ENCODE measurements at places on chromosomes 11 and 22.

GRCh38 chr11:130858215-130858614, 58.1 kb downstream of the SNX19 start:
- DNase-seq, result no peak

DNA sequence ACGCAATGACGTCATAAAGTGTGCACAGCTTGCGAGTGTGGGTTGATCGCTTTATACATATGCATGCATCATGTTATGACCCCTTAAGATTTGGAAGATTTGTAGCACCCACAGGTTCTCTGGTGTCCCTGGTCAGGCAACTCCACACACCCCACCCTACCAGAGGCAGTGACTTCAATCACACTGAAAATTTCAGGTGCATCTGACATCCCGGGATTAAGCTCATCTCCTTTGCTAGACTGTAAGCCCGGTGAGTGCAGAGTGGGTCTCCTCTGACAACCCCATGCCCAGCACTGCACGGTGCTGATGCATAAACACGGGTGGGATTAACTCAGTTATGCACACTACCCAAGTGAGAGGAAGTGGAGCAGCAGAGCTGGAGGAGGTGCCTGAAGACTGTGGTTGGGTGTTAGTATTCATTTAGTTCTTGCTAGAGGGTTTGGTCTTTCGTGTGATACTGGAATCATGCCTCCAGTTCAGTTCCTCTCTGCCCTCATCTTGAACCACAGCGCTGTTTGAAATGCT, 6.5 kb downstream of the ARSA start:
- DNase-seq, result no peak

DNA sequence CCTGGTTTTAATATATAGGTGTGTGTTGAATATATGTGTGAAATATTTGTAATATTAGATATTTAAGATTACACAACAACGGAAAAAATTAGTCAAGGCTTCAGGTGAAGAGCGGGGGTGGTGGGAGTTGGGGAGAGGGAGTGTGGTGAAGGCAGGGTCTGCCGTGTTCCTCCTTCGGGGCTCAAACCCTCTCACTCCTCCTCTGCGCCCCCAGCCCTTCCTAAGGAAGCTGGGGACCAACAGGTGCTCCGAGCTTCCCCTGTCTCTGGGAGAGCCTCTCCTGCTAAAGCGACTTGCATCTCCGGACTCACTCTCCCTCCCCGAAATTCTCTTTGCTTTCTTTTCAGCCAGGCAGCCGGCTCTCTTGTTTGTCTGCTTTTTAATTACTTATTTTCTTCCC, 960 bp upstream of the CADM1 start:
- DNase-seq, result no peak

GRCh38 chr11:22432291-22433093, 94.3 kb downstream of the SLC17A6 start:
- no peak for DNase-seq

- DNase-seq, result no peak
Observed at GRCh38 chr11:5369789-5370188, 13.8 kb upstream of the OR51M1 start.

DNA sequence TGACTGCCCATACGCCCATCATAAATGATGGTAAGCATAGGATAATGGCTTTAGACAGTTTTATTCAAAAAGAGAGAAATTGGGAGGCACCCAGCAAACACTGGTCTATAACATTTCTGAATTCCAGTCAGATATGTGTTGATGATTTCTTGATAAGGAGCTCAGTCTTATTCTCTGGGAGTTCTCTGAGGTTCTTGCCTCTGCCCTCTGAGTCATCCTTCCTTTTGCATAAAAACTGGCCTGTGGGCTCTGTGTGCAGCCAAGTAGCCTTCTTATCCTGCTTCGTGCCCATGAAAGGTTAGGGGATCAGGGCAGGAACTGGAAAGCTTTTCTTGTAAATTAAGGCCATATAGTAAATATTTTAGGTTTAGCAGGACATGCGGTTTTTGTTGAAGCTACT, 48.9 kb downstream of the FAR1 start:
- DNase-seq, result no peak

Data from NCI-H2171 (cell line).